SHP77 (cell line): ENCODE measurements at places on chromosomes 6 and 20.

- peak; percentile 20 for DNase-seq
Observed at GRCh38 chr20:54668271-54669039, 193.1 kb downstream of the DOK5 start.

DNA sequence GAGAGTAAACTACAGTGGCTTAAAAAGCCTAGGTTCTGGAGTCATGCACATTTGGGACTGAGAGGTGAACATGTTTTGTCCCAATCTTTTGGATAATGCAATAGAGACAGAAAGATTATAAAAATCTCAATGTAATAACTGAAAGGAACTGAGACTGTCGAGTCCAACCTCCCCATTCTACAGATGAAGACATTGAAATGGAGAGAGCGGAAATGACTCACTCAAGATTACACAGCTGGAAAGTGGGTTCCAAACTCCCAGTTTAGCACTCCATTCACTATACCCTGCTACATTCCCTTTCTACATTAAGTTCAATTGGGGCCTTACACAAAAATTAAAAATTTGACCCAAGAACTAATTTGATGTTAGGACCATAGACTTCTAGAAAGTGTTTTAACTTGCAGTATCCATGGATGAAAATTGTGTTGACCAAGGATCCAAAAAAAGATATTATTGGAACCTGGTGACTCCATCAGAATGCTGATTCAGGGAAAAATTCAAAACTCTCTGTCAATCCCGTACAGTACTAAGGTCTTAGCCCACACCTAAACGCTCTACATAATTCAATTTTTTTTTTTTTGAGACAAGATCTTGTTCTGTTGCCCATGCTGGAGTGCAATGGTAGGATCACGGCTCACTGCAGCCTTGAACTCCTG is 1.5 kb upstream of the ILRUN start:
- no peak for DNase-seq

DNA sequence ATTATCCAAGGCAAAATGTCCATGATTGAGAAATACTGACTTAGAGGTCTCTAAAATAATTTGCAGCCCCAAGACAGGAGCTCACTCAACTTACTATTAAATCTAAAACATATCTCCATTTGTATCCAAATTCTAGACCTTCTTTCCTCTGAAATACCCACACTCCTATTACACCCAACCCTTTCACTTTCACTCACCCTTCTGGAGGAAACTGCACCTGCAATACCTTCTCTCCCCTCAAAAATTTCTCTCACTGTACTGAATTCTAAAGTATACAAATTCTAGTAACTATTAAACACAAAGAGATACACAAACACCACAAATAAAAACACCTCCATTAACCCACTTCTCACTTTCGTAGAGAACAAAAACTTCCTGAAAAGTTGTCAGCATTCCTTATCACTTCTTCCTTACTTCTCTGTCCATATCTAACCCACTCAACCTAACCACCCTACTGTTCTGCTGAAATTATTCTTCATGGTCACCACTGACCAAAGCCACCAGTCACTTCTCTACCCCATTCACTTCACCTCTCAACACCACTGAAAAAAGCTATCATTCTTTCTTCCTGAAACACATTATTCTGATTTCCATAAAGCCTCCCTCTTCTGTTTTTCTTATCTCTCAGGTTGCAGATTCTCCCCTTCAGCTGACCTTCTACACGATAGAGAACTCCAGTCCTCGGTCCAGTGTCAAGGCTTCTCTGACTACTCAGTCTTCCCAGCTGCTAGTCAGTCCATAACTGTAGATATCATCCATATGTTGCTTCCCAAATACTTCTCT is 12.0 kb downstream of the LMBRD1 start:
- DNase-seq = no peak

GRCh38 chr6:132961122-132961521 is 146.8 kb downstream of the RPS12 start:
- DNase-seq = no peak

- no peak for DNase-seq
Observed at GRCh38 chr6:44485601-44486401, 98.3 kb downstream of the CDC5L start.

- DNase-seq = no peak
Observed at GRCh38 chr6:3324262-3324942, 65.7 kb downstream of the PSMG4 start.

DNA sequence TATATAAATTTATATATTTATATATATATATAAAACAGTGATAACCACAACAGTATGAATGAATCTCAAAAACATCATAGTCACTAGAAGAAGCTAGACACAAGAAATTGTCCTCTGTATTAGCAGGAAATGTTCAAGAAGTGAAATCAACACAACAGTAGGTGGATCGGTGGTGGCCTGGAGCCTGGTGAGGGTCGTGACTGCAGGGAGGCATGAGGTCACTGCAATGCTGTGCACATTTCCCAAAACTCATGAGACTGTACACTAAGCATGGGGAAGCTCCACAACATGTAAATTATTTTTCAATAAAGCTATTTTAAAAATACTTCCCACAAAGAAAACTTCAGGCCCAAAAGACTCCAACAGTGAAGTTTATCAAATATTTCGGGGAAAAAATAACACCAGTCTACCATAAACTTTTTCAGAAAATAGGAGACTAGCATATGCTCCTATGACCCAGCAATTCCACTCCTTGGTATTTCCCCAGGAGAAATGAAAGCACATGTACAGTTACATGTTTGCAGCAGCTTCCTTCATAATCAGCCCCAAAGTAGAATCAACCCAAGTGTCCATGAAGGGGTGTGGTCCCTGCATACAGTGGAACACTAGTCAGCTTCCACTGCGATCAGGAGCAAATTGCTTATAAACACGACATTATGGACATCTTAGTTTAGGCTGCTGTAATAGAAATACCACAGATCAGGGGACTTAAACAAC is 144.2 kb downstream of the TBXT start:
- no peak for DNase-seq

- no peak for DNase-seq
Observed at GRCh38 chr6:112683926-112684325, 336.8 kb downstream of the RFPL4B start.

- DNase-seq = no peak
Observed at GRCh38 chr6:17552861-17553260, 47.2 kb upstream of the FAM8A1 start.

- no peak for DNase-seq
Observed at GRCh38 chr20:63117151-63117550, 98.8 kb downstream of the YTHDF1 start.

- no peak for DNase-seq
Observed at GRCh38 chr6:73083886-73084285, 141.4 kb downstream of the KHDC1L start.

- DNase-seq = no peak
Observed at GRCh38 chr6:18845896-18846295, 458.7 kb downstream of the RNF144B start.

DNA sequence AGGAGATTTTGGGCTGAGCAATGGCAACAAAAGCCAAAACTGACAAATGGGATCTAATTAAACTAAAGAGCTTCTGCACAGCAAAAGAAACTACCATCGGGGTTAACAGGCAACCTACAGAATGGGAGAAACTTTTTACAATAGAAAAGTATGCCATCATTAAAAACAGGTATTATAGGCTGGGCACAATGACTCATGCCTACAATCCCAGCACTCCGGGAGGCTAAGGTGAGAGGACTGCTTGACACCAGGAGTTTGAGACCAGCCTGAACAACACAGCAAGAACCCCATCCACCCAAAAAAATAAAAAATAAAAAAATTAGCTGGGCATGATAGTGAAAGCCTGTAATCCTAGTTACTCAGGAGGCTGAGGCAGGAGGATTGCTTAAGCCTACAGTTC is 55.4 kb downstream of the MBOAT1 start:
- no peak for DNase-seq

DNA sequence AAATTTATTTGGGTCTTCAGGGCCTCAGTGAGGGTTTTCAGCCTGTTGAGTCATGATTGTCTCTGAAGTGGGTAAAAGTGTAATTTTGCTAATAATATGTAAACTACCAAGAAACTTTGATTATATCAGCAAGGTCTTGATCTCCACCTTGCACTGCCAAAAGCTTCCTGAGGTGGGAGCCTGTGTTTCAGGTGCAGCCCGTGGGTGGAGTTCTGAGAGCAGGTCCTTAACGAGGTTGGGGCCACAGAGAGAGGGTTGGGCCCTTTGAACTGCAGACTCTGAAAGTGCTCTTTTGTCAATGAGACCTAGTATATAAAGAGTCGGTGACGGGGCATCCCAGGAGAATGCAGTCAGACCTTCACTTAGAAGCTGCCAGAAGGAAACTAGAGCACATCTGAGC is 129.7 kb upstream of the MAP3K4 start:
- no peak for DNase-seq
